Sciatic nerve (tissue), 2 donors: ENCODE measurements at places on chromosomes 1 and 21. TPM values are rescaled to one million over a fixed set of nuclear protein-coding genes. Genes with fewer than 3 reads are reported as not detected.
A peak's percentile ranks its signal among the peaks of the same experiment; 100 is the strongest.

DNA sequence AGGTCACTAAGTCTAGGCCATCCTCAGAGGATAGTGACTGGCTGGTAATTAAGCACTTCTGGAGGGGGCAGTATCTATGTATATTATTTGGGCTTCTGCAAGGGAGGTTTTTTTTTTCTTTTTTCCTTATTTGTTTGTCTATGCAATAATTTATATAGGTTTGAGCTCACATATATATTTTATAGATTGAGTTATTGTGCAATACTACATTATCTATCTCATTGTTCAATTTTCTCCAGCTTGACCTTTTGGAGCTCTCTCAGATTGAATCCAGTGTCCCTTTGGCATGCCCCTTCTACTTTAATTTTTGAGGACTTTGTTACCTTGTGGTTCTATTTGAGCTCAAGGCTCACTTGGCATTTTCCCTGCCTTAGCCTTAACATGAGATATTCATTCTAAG is 852.1 kb downstream of the KCNT2 start:
- DNase-seq, result no peak

DNA sequence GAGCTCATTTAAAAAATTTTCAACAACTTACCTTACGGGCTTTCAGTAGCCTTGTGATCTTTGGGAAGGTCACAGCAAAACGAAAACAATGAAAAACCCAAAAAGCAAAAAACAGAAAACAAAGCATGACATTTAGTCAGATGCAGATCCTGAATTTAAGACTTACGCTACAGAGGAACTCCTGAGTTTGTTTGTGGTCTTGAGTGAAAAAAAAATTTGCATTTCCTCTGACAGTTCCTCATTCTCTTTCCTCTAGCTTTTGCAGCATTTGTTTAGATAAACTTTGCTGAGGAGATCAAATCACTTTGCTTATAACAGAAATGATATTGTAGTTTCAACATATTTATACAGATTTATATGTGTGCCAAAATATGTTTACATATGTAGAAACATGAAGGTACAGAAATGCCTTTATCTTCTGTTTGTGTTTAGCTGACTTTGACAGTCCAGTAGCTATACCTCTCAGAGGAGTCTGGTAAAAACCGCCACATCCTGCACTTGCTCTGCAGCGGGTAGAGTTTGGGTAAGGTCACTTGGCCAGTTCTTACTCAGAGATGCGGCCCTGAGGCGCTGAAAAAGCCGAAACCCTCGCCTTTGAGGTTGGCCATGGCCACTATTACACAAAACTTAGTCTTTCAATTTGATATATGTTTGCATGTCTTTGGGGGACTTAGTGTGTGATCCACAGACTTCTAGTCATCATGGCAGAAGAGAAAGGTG is 142.5 kb downstream of the TNR start:
- DNase-seq, result no peak

DNA sequence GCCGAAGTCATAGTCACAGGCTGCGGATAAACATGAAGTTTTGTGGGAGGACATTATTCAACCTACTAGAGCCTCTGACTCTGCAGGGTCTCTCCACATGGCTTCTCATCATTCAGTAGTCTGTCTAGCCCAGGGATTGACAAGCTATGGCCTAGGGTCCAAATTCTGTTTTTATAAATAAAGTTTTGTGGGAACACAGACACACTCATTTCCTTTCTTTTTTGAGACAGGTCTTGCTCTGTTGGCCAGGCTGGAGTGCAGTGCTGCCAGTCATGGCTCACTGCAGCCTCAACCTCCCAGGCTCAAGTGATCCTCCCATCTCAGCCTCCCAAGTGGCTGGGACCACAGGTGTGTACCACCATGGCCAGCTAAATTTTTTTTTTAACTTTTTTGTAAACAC is 8.1 kb upstream of the ENO1 start:
- no peak for DNase-seq

Gene SLC1A7
- 0.89 TPM for total RNA-seq

DNA sequence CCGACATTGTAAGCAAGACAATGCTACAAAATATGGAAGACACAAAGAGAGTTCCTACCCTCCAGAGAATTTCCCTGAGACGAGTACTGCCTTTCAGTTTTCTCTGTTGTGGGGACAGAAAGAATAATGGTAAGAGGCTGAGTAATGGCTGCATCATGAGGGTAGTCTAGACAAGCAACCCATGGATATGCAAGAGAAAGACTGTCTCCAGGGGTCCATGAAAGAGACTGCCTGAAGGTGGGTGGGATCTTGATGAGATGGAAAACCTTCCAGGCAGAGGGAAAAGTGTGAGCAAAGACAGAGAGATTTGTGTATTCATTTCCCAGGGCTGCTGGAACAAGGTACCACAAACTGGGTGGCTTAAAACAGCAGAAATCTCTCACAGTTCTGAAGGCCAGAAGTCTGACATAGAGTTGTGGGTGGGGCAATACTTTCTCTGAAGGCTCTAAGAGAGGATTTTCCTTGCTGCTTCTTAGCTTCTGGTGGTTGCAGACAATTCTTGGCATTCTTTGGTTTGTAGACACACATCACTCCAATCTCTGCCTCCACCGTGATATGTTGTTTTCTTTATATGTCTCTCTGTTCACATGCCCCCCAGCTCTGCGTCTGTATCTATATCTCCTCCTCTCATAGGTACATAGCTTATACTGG is 41.4 kb downstream of the ANP32E start:
- peak; percentile 1 for DNase-seq

GRCh38 chr1:221965252-221965651 is 223.4 kb upstream of the DUSP10 start:
- DNase-seq, result no peak

GRCh38 chr21:34535886-34536285 is 23.9 kb upstream of the KCNE1 start:
- DNase-seq, result no peak

DNA sequence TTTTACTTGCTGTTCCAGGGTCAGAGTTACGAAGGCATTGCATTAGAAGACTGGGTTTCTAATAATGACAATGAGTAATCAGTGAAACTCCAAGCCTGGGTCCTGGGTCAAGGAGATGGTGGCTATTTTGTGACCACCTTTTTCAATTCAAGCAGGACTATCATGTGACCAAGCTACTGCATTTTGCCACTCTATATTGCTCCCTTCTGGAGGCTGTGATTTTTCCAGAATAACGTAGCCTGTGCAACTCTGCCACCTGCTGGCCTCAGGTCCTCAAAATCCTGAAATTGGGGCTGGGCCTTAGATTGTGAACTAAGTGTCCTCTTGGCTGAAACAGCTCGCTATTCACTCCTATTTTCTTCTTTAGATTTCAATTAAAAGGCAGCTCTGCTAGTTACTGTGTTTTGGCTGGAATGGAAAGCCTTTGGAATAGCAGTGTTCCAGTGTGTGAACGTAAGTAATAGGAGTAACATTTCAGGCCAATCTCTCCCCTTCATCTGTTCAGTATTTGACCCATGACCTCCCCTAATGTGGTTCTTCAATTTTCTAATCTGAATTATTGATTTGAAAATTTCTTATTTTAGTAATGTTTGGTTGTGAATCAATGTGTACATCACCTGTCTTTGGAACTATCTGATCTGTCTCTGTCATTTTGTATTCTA is 52.9 kb upstream of the CD46 start:
- DNase-seq, result peak; percentile 61
